Esophagus mucosa (tissue), 1 donor: ENCODE measurements at places on chromosomes 13 and 19. TPM values are rescaled to one million over a fixed set of nuclear protein-coding genes. Genes with fewer than 3 reads are reported as not detected.

ACP7 gene
- total RNA-seq: 0.32 TPM

SPTBN4 gene
- total RNA-seq: 0.20 TPM

- ATAC-seq: no peak
These were observed 363 bp downstream of the SPIB start for GRCh38 chr19:50419022-50419579.

- ATAC-seq: no peak
These were observed 59.4 kb downstream of the ZAR1L start for GRCh38 chr13:32255724-32256109.

DNA sequence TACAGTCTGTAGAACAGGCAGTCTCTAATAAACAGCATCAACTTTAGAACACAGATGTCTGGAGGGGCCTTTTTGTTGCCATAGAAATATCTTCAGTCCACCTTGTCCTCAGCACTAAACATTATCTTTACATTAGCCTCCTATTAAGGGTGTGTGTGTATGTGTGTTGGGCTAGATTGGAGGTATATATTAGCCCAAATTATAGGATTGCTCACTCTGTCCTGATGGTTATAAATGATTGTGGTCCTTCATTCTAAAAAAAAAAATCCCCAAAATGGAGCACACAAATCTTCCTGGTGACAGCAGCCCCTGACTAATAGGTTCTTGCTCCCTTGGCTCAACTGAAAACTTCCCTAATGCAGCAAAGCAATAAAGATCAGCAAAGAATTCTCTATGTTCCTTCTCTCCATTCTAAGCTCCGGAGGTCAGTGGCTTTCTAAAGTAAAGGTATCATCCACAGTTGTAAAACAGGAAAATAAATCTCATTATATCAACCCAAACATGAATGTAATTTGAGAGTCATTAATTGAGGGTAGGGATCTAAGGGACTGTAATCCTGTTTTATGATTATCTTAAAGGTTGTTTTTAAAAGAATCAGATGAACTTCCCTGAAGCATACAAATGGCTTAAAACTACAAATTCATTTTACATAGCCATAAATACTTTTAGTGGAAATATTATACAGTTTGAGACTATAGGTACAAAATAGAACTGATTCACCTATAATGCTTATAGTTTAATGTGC is 232.7 kb downstream of the KLF12 start:
- ATAC-seq: no peak

DNA sequence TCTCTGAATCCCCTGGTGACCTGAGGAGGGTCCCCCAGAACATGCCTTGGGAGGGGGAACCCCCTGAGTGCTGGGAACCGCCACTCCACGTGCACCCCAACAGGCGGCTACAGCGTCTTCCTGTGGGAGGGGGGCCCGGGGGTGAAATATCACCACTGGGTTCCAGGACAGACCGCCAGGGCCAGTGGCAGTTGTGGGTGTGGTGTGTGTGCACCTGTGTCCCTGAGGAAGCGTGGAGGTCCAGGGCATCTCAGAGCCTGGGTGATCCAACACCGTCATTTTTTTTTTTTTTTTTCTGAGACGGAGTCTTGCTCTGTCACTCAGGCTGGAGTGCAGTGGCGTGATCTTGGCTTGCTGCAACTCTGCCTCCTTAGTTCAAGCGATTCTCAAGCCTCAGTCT is 4.2 kb downstream of the ADGRE5 start:
- no peak for ATAC-seq

DNA sequence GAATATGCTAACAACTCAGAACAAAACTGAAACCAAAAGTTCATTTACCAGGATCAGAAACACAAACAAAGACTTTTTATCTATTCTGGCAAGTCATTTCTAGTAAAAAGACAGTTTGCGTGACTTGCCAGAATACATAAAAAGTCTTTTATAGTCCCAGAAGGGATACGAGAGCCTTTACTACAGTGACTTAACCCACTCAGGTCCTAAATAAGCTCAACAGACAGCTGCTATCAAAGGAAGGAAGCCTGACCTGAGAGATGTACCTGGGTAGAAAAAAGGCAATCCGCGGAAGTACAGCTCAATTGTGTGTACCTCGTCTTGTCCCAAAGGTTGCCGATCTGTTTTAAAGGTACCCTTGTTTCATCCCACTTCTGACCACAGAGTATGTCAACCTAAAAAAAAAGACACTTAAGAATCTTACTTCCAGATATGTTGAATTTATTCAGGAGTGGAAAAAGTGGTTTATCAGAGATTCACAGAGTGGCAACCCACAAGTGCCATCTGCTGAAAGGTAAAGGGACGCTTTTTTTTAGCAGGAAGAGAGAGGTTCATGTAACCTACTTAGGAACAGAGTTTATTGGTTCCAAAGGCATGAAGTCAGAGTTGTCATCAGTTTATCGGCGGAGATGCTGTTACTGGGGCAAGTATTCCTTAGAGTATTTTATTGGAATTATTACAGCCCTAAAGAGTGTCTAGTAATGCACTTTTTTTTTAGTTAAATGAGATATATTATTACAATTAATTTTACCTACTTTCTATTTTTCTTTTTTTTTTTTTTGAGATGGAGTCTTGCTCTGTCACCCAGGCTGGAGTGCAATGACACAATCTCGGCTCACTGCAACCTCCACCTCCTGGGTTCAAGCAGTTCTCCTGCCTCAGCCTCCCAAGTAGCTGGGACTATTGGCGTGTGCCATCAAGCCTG is 69.7 kb upstream of the C1QTNF9B start:
- ATAC-seq: no peak

GRCh38 chr19:46499692-46500091 is 4.0 kb upstream of the PNMA8B start:
- ATAC-seq: no peak

- ATAC-seq: no peak
These were observed 1785.8 kb upstream of the PCDH20 start for GRCh38 chr13:63201493-63201892.

DNA sequence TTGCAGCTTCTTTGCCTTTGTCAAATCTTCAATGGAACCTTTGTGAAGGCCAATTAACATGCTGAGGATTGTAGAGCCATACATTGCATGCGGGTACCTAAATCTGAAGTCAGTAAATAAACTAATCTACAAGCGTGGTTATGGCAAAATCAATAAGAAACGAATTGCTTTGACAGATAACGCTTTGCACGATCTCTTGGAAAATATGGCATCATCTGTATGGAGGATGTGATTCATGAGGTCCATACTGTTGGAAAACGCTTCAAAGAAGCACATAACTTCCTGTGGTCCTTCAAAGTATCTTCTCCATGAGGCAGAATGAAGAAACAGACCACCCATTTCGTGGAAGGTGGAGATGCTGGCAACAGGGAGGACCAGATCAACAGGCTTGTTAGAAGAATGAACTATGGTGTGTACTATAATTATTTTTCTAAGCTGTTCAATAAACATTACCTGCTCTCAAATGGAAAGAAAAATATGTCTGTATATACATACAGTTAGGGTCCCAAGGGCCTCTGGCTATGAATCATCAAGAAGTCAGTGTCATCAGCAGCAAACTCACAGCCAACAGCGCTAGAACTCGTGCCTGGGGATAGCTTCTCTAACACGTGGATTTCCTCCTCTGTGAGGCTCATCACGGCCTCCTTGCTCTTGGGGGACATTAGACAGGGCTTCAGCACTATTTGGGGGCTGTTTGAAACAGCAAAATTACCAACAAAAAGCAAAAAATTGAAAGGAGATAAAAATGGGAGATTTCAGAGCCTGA is 2.9 kb upstream of the CD70 start:
- no peak for ATAC-seq
